Fibroblast of upper back skin (primary cell): ENCODE measurements at places on chromosomes 13 and 19.
A peak's percentile ranks its signal among the peaks of the same experiment; 100 is the strongest.

GRCh38 chr13:91817250-91817649, 418.8 kb downstream of the GPC5 start:
- DNase-seq, result peak; percentile 28

GRCh38 chr13:72839831-72840426, 58.0 kb downstream of the PIBF1 start:
- peak; percentile 47 for DNase-seq

DNA sequence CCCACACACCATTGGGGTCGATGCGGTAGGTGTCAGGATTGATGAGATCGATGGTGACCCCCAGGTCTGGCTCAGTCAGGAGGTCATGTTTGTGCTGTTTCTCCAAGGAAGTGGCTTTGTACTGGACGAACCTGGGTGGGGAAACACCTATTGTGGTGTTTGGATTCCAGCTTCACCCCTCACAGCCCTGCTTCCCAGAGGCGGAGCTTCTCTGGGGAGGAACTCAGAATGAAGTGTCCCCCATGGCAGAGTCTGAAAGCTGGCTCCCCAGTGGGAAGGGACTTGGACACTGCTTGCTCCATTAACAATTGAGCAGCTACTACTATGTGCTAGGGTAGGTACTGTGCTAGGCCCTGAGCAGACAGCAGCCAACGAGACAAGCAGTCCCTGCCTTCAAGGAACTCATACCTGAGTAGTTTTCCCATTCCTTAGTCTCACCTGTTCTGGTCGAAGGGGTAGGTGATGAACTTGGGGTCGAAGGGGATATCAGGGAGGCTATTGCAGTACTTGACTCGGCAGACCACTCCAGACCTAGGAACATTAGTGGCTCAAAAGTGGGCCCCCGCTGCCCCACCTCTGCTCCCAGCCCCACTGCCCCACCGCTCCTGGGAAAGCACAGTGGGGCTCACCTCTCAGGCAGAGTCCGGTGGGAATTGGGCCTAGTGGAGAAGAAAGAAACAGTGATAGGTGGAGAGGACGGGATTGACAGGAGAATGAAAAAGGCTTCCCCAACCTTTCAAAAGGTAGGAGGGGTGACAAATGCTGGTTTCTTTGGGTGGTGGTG, 1.1 kb downstream of the PAF1 start:
- no peak for DNase-seq

DNA sequence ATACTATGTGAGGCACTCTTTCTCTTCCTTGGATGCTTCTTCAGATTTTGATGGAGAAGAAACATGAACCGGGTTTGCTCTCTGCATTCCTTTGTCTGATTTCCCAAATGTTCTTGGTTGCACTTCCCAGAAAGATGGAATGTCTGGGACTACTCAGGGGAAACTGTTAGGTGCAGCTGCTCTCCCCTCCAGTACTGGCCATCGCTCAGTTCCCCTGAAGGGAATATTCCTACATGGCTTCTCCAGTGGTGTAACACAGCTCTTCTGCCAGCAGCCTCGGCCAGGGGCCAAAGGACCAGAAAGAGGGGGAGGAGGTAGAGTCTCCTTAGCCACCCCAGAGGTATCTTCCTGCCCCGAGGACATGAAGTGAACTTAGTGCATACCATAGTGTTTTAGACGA, 33.5 kb upstream of the SPRY2 start:
- DNase-seq, result peak; percentile 45

DNA sequence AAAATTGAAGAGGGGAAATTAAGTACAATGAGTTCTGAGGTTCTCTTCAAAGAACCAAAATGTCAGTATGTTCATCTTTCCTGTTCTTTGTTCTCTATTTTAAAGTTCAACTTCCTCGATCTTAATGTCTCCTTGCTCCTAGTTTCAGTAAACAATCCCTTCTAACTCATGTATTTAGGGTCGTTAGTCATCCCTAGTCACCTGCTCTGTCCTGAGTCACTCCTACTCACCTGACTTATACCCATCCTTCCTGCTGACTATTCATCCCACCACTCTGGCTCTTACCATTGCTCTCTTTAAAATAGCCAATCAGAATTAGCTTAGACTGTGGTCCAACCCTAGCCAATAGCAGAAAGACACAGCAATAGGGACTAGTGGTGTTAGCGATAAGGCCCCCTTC, 24.3 kb downstream of the ZNF90 start:
- DNase-seq, result no peak

GRCh38 chr19:45352914-45353796, 12.6 kb downstream of the KLC3 start:
- no peak for DNase-seq

DNA sequence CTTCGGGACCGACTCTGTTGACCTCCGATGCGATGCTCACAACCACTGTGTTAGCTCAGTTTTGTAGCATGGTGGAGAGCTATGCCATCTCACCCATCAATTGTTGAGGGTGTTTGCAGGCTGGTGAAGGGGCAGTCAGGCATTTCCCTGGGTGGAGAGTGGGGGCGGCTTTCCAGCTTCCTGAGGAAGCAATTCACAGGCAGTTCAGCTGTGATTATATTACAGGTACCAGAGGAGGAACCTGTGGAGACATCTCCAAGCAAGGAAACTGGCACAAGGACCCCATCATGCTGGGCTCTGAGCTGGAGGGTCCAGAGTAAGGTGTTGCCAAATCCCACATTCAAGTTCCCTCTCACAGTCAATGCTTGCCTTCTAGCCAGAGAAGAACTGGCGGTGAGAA, 166.0 kb upstream of the ZNF536 start:
- DNase-seq, result no peak

DNA sequence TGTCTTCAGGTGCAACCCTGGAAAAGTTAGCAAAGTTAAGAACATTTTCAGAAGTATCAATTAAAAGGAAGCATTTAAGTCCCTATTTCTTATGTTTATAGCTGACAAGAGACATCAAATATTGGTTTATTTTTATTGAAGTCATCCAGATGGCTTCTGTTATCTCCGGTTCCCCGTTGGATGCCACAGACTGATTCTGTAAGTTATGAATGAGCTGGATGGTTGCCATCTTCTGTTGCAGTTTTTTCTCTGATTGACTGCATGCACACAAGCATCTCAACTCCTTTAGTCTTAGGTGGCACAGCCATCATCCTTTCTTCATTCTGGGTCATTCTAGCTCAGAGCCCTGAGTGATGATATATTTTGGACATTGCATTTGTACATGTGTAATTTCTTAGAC, 10.6 kb upstream of the OXGR1 start:
- DNase-seq, result peak; percentile 45

GRCh38 chr19:47094557-47095475, 18.8 kb downstream of the ZC3H4 start:
- no peak for DNase-seq

- no peak for DNase-seq
These were observed 123.6 kb downstream of the ZAR1L start for GRCh38 chr13:32191452-32191998.

DNA sequence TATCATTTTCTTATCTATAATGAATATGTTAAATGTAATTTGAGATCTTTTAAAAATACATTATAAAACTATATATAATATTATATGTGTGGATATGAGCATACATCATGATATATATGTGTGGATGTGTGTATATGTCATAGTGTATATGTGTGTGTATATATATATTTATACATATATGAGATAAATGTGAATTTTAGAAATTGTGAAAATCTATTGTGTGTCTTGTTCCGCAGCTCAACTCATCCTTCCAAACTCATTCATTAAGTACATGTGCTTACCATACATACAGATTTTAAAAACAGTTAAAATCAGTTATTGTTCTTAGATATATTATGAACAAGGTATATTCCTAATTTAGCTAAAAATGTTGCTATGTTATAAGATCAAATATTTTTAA, 435.2 kb upstream of the MIR17HG start:
- DNase-seq, result no peak

DNA sequence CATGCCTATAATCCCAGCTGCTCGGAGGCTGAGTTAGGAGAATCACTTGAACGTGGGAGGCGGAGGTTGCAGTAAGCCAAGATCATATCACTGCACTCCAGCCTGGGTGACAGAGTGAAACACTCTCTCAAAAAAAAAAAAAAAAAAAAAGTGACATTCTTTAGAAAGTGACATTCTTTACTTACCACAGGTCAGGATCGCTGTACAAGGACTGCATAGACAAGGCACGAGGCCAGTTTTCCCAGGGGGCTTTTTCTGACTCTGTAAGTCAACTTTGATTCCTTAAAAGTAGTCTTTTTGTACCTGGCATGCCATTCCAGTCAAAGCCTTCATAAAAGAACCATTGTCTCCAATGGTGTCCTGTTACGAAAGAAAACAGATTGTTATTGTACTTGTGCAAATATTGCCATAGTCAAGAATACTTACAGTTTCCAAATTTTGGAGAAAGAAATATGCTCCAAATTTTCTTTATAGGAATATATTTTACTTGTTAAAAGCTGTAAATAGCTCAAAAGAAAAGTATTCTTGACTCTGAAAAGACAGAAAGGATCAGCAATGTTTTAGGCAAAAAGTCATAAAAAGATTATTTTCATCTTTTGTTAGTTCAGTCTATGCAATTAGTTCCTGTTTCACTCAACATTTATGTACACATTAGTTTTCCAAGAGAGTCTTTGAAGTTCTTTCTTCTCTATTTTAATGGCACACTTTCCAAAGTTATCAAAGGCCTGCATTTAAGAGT, 39.3 kb downstream of the CEACAM1 start:
- no peak for DNase-seq

DNA sequence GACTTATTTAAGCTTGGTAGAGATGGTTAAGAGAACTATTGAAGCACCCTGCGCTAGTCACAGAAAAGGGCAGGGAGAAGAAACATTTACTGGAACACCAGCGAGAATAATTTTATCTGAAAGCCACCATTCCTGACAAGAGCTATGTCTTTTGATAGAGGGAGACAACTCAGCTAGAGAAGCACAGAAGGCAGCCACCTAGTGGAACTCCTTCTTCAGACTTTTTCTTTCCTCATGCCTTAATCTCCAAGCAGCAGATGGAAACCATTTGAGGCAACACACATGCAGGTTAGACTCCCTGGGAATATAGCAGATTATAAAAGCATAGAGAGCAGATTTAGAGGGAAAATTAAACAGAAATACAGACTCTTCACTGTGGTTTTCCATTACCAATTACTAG, 813.4 kb downstream of the SLITRK6 start:
- no peak for DNase-seq

- DNase-seq, result no peak
These were observed 221.2 kb downstream of the DCLK1 start for GRCh38 chr13:35909837-35910540.

- DNase-seq, result no peak
These were observed 30.4 kb upstream of the PCDH8 start for GRCh38 chr13:52878831-52879230.

GRCh38 chr13:112709825-112710783, 20.3 kb downstream of the ATP11A start:
- DNase-seq, result no peak

GRCh38 chr19:4370418-4371041, 27.2 kb downstream of the MPND start:
- DNase-seq, result no peak
